ENCODE measurements at places on chromosomes 11 and 22. TPM values are rescaled to one million over a fixed set of nuclear protein-coding genes. Genes with fewer than 3 reads are reported as not detected.

- DNase-seq = no peak
Observed at GRCh38 chr11:70271649-70271953, 1.1 kb downstream of the PPFIA1 start.

OR8G1 gene
- total RNA-seq = not detected

DNA sequence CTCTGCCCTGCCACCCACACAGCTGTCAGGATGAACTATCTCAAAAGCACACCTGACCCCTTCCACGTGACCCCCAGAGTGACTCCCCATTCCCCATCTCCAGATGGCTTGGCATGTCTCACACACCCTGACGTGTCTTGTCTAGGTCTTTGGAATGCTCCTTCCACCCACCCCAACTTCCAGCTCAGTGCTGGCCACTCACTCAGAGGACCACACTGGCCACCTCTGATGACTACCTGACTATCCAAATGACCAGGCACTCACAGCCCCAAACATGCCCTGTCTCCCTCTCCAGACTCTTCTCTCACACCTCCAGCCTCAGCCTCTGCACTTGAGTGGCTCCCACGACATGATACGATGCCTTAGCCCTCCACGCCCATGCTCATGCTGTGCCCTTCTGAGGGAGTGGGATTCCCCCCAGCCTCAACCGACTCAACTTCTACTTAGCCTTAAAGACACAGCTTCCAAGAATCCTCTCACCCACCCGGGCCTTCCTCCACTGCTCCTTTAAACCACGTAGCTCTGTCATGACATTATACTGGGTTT lies 259.4 kb downstream of the BUD13 start:
- DNase-seq = no peak

DNA sequence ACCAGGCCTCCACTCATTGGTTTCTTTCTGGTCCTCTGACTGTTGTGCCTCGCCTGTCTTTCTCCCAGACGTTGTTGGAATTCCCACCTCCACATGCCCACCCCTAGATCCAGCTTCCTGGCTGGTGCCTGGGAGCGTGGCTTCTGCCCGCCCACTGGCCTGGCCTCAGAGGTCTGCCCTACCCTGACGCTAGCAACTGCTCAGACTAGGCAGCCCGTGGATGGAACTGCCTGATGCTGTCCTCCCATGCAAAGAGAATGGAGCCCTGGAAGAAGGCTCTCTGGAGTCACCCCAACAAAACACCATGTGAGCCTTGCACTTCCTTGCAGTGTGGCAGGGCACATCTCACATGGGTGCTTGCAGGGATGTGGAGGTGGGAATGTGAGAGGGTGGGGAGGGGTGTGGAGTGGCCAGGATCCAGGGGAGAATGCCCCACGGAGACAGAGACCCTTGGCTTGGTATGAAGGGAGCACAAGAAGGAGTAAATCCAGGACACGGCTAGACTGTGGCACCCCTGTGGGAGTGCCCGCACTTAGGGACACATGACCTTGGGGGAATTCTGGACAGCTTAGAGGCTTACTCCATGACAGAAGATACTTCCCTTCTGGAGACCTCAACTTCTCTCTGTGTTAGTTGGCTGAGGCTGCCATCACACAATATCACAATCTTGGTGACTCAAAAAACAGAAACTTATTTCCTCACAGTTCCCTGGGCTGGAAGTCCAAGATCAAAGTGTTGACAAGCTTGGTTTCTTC lies 22.5 kb upstream of the ADA2 start:
- DNase-seq = peak; percentile 25

- DNase-seq = peak; percentile 44
Observed at GRCh38 chr11:5631969-5632635, 7.3 kb downstream of the TRIM34 start.

- DNase-seq = no peak
Observed at GRCh38 chr22:50316114-50317065, 8.9 kb upstream of the PLXNB2 start.

GRCh38 chr11:35043936-35044335 lies 95.0 kb upstream of the CD44 start:
- peak; percentile 58 for DNase-seq

DNA sequence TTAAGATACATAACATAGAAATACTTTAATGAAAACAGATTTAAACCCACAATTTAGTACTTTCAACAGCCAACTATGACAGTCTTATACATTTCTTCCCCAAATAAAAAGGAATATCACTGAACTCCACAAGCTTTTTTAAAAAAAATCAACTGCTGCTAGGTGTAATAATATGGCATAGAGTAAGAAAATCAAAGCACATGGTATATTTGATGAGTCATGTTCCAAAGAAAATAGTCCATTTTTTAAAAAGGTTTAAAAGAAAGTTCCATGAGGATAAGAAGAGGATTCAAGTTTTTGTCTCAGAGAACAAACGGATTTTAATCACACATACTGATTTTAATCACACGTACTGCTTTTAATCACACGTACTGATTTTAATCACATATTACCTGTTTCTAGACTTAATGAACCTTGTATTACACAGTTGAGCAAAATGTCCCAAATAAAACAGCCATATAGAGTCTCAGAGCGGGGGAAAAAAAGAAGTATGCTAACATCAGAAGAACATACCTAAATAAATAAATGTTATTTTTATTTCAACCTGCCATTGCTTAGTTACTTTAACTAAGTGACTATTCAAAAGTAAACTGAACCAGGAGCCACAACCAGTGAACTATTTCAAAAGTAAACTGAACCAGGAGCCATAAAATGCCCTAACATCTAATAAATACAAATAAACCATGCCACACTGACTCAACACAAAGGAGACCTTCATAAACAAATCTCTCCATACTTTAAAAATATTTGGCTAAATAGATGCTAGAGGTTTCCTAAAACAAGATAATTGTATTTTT lies 198.4 kb downstream of the SBF2 start:
- no peak for DNase-seq

MMP8 gene
- not detected for total RNA-seq

SC5D gene
- 27.2 TPM for total RNA-seq

- DNase-seq = no peak
Observed at GRCh38 chr11:128530118-128531074, 57.0 kb downstream of the ETS1 start.

- DNase-seq = no peak
Observed at GRCh38 chr11:66050581-66051231, 1.5 kb upstream of the SF3B2 start.

GRCh38 chr11:2310073-2310785 lies 8.4 kb downstream of the TSPAN32 start:
- DNase-seq = no peak
